Activated T-helper 1 cell treated with anti-CD3 and anti-CD28 coated beads, Interleukin-12 subunit alpha, Interleukin-12 subunit beta, Interleukin-2, Interleukin-4 antibody, amounts not matched to agents 30 ng/mL and 10 ng/mL and 1 ng/mL, durations not matched to agents 14 hours and 24 hours and 36 hours (primary cell): ENCODE measurements at places on chromosomes 1 and 21. TPM values are rescaled to one million over a fixed set of nuclear protein-coding genes. Genes with fewer than 3 reads are reported as not detected.

Gene NFIA
- 0.41 and 0.69 TPM in 2 replicates for total RNA-seq

Gene CHIA
- not detected in 2 replicates for total RNA-seq

Gene TTC22
- 2.2 and 2.3 TPM in 2 replicates for total RNA-seq

Gene RPS8
- total RNA-seq, result 2,172 and 2,226 TPM in 2 replicates

Gene RIMKLA
- 3.3 and 4.8 TPM in 2 replicates for total RNA-seq

Gene REG4
- 0.34 and 0.78 TPM in 2 replicates for total RNA-seq

Gene RGS5
- 1.1 and 4.4 TPM in 2 replicates for total RNA-seq

Gene ARMH1
- 95.3 and 99.8 TPM in 2 replicates for total RNA-seq

Gene SLC35A3
- 16.0 and 16.3 TPM in 2 replicates for total RNA-seq

Gene GRIK3
- total RNA-seq, result not detected in 2 replicates

Gene CNR2
- not detected in 2 replicates for total RNA-seq

Gene OR6N2
- not detected in 2 replicates for total RNA-seq

DNA sequence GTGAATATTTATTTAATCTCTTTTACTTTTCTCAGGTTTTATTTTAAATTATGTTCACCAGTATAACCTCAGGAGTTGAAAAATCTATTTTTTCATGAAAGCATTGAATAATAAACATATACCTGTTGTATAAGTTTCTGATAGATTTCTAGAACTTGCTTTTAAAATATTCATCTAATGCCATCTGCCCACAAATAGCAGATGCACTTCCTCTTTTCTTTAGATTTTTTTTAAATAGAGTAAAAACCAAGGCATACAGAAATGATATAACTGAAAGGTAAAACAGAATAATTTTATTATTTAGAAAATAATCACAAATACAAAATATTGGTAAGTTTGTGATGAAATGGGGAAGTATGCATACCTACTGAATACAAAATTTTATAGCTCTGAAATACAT lies 130.7 kb upstream of the PRMT6 start:
- H3K27me3 ChIP-seq, result peaks cover 2% of the 10 kb centered on the region
- H3K36me3 ChIP-seq, result no peaks in the 10 kb centered on the region
- no peaks in the 10 kb centered on the region for H3K4me1 ChIP-seq
- no peak overlapping the region for H3K4me3 ChIP-seq
- H3K27ac ChIP-seq, result no peak overlapping the region

DNA sequence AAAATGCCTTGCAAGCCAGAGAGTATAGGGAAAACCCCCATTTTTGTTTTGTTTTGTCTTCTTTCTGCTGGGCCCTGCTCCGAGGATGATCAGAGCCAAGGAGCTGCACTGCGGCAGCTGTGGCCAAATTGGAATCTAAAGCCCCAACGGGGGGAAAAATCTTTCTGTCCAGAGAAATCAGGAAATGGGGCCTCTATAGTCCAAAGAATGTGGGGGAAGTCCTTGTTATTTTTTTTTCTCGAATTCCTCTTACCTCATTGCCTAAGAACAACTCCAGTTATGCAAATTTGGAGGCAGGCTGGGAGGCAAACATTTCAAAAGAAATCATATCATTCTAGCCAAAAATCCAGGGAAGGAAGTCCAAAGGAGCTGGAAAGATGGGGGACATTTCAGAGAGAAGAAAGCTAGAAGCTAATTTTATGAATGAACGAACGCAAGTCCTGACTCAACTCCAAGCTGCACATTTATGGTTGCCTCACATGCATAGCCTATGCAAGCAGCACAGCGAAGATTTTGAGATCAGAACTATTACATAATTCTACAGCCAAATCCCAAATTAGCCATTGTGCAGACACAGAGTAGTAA lies 263.2 kb downstream of the KCTD3 start:
- DNase-seq, result no peak
- H3K4me1 ChIP-seq, result no peaks in the 10 kb centered on the region
- no peaks in the 10 kb centered on the region for H3K27me3 ChIP-seq
- no peaks in the 10 kb centered on the region for H3K36me3 ChIP-seq
- H3K4me3 ChIP-seq, result no peak overlapping the region

- no peak for DNase-seq
- no peaks in the 10 kb centered on the region for H3K27me3 ChIP-seq
- no peaks in the 10 kb centered on the region for H3K4me1 ChIP-seq
- H3K36me3 ChIP-seq, result peaks cover 2% of the 10 kb centered on the region
- H3K4me3 ChIP-seq, result no peak overlapping the region
- H3K27ac ChIP-seq, result no peak overlapping the region
Measured at GRCh38 chr21:33458861-33459260, 20.9 kb downstream of the TMEM50B start.

GRCh38 chr1:26991310-26992116 lies 2.0 kb upstream of the TRNP1 start:
- H3K4me1 ChIP-seq, result peaks cover 12% of the 10 kb centered on the region
- peaks cover 54% of the 10 kb centered on the region for H3K27me3 ChIP-seq
- H3K4me3 ChIP-seq, result peak overlapping the region; percentile 51

- DNase-seq, result no peak
- no peak overlapping the region for H3K27ac ChIP-seq
- H3K36me3 ChIP-seq, result no peaks in the 10 kb centered on the region
- no peak overlapping the region for H3K4me3 ChIP-seq
Measured at GRCh38 chr1:246364415-246364941, 142.6 kb downstream of the SMYD3 start.

GRCh38 chr1:18108299-18109057 lies 880 bp downstream of the IGSF21 start:
- no peaks in the 10 kb centered on the region for H3K36me3 ChIP-seq
- no peak overlapping the region for H3K4me3 ChIP-seq
- H3K4me1 ChIP-seq, result no peaks in the 10 kb centered on the region
- peaks cover 57% of the 10 kb centered on the region for H3K27me3 ChIP-seq
- peak overlapping the region; percentile 13 for H3K27ac ChIP-seq
- no peak for DNase-seq

DNA sequence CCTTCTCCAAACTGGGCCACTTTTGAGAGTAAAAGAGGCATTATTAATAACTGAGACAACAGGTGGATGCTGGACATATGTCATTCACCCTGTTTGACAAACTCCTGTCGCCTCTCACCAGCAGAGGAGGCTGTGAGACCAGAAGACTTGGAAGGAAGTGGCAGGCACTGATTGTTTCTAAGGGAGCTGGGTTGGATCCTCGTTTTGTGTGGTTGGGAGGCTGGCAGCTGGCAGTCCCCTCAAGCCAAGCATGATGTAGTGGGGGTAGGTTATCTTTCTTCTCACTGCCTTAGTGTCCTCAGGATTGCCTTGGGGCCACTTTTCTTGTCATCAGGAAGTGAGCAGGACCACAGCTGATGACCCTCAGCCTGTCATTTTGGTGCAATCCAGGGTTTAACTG lies 86.5 kb upstream of the KCNJ15 start:
- no peak overlapping the region for H3K27ac ChIP-seq
- no peak for DNase-seq
- H3K36me3 ChIP-seq, result no peaks in the 10 kb centered on the region
- no peaks in the 10 kb centered on the region for H3K4me1 ChIP-seq
- no peaks in the 10 kb centered on the region for H3K27me3 ChIP-seq

DNA sequence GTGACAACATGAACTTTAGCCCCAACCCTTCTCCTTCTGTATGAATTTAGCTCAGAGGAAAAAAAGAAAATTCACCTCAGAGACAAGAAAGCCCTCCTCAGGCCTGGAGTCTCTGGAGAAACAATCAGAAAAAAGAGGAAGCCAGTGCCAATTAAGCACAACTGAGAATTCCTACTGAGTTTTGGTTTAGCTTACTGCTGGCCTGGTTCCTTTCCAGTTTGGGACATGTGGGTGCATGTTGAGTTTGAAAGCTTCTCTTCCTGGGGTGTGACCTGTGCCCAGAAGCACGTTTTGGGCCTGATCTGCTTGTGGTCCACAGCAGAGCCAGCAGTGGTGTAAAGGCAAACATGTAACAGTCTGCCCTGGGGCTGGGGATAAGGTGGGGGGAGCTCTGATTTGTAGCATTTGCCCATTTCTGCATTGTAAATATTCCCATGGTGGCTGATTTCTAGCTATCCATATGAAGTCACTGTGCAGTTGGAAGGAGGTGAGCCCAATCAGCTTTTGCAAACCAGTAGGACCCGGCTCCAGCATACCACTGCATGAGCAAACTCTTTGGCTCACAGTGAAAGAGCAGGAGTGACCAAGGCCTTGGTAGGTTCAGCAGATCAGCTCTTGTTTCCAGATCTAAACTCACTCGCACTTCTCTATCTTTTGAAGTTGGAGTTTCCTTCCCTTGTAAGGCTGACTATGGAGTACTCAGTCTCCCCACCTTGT lies 4.7 kb upstream of the THEM5 start:
- H3K36me3 ChIP-seq, result no peaks in the 10 kb centered on the region
- no peak overlapping the region for H3K27ac ChIP-seq
- H3K4me1 ChIP-seq, result no peaks in the 10 kb centered on the region
- no peak for DNase-seq

- H3K27me3 ChIP-seq, result peaks cover 19% of the 10 kb centered on the region
- DNase-seq, result no peak
- H3K4me3 ChIP-seq, result no peak overlapping the region
- H3K36me3 ChIP-seq, result no peaks in the 10 kb centered on the region
Measured at GRCh38 chr1:200260597-200261335, 149.1 kb downstream of the ZNF281 start.

- H3K4me1 ChIP-seq, result no peaks in the 10 kb centered on the region
- H3K27me3 ChIP-seq, result peaks cover 14% of the 10 kb centered on the region
- no peak overlapping the region for H3K27ac ChIP-seq
- H3K36me3 ChIP-seq, result peaks cover 1% of the 10 kb centered on the region
- no peak for DNase-seq
Measured at GRCh38 chr1:59193443-59194093, 103.3 kb upstream of the FGGY start.

DNA sequence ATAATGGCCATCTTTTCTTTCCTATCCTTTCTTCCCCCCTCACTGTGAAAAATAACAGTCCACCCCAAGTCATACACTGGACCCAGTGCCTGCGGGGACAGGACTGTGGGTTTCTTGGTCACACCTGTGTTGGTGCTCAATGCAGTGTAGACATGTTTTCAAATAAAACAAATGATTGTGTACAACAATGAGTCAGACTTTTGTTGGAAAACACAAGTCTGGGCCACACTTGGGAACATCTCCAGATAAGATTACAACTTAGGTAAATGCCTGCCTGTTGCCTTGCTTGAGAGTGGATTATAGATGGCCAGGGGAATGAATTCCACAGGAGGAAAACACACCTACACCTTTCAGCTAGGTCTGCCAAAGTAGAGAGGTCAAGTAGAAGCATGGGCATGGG lies 34.1 kb downstream of the PDPN start:
- no peaks in the 10 kb centered on the region for H3K4me1 ChIP-seq
- H3K27ac ChIP-seq, result no peak overlapping the region
- no peak for DNase-seq
- no peaks in the 10 kb centered on the region for H3K36me3 ChIP-seq

DNA sequence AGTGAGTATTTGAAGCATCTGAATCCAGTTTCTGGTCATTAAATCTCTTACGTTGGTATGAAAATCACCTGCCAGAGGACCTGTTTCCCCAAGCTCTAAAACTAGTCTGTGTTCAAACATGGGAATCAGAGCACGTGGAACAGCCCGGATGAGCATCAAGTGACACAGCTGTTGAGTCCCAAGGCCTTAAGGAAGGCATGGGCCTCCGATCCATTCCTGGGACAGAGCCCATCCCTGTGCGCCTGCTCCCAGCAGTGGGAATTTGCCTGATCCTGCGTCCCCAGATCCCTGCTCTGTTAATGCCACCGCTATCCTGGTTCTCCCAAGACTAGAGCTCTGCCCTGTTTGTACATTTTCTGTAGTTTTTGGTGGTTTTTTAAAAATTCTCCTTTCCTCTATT lies 68.4 kb upstream of the FBXO28 start:
- peaks cover 5% of the 10 kb centered on the region for H3K4me1 ChIP-seq
- H3K27ac ChIP-seq, result no peak overlapping the region
- peaks cover 2% of the 10 kb centered on the region for H3K27me3 ChIP-seq
- no peaks in the 10 kb centered on the region for H3K36me3 ChIP-seq
- H3K4me3 ChIP-seq, result no peak overlapping the region
- DNase-seq, result no peak

DNA sequence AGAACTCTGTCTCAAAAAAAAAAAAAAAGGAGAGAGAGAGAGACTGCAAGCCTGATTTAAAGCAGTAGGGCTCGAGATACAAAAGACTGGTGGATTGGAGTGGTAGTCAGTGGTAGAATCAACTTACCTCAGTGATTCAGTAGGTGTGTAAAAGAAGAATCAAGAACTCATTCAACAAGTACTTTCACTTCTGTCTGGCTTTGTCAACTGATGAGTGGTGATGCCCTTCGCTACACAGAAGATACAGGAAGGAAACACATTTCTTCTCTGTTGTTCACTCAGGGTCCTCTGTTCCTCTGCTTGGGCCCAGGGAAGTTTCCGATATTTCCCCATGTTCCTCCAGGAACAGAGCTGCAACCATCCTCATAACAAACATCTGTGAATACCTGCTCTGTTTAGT lies 68.6 kb upstream of the COG2 start:
- H3K27ac ChIP-seq, result no peak overlapping the region
- H3K4me3 ChIP-seq, result no peak overlapping the region
- no peaks in the 10 kb centered on the region for H3K36me3 ChIP-seq
- peaks cover 15% of the 10 kb centered on the region for H3K27me3 ChIP-seq

DNA sequence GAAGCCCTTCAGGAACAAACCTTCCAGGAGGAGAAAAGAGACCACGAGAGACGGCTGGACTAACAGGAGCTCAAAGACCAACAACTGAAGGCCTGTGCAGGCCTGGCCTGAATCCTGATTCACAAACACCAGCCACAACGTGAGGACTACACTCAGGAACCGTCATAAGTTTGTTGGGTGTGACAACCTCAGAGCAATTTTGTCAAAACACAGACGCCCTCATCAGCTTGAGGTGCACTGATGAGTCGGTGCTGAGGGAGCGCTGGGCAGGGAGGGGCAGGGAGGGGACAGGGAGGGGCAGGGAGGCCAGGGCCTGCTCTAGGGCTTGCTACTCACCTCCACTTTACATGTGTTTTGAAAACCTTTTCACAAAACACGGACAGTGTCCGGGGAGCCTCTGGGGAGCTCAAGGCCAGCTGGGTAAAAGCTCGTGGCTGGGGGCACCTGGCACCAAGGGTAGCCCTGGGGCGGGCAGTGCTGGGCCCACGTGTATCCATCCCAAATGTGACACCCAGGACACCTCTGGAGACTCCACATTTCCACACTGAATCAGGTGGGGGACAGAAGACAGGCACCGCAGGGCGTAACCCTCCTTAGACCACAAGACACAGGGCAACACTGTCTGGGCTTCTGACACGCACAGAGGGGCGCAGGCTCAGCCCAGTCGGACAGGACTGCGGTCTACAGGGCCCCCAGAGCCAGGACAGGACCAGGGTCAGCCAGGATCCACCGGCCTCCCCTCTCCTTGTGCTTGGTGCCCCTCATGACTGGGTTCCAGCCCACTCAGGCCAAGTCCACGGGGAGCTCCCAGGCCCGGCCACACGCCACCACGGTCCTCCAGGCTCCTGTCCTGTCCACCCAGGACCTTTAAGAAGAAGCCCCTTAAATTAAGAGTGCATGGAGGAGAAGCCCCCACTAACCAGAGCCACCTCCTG lies 16.5 kb downstream of the LSS start:
- H3K4me3 ChIP-seq, result no peak overlapping the region
- DNase-seq, result no peak
- H3K27me3 ChIP-seq, result no peaks in the 10 kb centered on the region
- peaks cover 4% of the 10 kb centered on the region for H3K36me3 ChIP-seq
- no peak overlapping the region for H3K27ac ChIP-seq
